Muscle of leg (tissue), 16 donors: ENCODE measurements at places on chromosomes 4 and X. TPM values are rescaled to one million over a fixed set of nuclear protein-coding genes. Genes with fewer than 3 reads are reported as not detected.

DNA sequence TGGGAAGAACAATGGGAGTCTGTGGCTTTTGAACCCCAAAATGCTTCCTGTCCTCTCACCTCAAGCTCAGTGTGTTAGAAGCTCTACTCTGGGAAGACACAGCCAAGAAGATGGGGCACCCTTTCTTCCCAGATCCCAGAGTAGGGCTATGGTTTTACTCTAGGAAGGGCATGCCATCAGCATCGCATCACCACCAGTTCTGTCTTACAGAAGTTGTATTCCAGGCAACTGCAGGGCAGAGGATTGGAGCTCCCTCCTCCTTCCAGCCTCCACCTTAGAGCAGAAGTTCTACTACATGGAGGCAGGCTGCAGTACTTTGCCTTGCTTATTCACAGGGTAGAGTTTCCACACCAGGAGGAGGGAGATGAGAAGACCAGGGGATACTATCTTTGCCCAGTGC is 18.1 kb upstream of the ZFX start:
- no peak for DNase-seq

Gene GPR34
- 8.8 TPM for polyA plus RNA-seq

- no peak for DNase-seq
Observed at GRCh38 chr4:190019023-190019858, 7.8 kb downstream of the FRG2 start.

Gene APOO
- polyA plus RNA-seq, result 17.7 TPM

DNA sequence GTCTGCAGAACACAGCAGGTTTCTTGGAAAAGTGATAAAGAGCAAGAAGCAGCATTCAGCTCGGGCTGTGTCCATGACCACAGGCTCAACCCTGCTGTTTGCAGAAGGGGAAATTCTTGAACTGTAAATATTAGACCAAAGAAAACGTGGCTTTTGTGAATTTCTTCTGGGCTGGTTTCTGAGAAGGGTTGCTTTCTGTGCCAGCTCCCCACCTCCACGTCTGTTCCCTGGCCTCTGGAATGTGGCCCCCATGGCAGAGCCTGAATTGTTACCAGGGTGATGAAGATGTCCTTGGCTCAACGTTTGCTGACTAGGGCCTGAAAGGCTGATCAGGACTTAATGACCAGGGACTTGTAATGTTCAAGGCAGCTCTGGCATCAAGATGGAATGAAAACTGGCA is 116.0 kb downstream of the CPEB2 start:
- no peak for DNase-seq

Gene CTAG1B
- not detected for polyA plus RNA-seq

- DNase-seq, result no peak
Observed at GRCh38 chr4:158724637-158725036, 1.4 kb upstream of the PPID start.

DNA sequence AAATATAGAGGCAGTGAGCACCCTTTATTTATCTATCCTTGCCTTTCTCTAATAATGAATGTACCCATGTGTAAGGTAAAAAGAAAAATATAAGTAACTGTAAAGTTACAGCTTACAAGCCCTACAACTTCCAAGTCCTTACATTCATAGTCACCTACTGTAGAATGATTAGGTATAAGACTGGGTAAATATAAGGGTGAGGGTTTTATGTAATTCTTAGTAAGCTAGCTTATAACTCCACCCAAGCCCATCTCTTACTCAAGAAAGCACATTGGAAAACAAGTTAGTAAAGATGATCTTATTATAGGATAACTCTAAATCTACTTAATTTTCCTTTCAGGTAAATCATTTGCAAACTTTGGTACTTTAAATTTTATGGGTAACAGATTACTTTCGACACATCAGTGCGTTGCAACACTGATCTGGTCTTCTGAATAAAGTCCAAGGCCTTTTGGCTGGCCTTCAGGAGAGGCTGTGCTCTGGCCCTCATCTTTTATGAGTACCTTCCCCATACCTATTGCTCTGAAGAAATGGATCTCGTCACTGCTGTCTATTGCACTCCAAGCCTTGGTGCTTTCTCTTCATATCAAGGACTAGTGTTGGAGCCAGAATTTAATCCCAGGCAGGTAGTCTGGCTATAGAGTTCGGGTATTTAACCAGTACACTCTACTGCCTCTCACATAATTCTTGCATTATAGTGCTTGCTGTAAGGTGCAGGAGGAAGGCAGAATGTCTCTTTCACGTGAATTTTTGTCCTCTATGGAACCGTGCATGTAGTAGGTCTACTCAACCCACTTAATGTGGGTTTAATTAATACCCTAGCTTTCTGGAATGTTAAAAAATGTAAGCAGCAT is 443.6 kb upstream of the AR start:
- no peak for DNase-seq

GRCh38 chr4:93788712-93789111 is 39.8 kb upstream of the ATOH1 start:
- peak; percentile 14 for DNase-seq

DNA sequence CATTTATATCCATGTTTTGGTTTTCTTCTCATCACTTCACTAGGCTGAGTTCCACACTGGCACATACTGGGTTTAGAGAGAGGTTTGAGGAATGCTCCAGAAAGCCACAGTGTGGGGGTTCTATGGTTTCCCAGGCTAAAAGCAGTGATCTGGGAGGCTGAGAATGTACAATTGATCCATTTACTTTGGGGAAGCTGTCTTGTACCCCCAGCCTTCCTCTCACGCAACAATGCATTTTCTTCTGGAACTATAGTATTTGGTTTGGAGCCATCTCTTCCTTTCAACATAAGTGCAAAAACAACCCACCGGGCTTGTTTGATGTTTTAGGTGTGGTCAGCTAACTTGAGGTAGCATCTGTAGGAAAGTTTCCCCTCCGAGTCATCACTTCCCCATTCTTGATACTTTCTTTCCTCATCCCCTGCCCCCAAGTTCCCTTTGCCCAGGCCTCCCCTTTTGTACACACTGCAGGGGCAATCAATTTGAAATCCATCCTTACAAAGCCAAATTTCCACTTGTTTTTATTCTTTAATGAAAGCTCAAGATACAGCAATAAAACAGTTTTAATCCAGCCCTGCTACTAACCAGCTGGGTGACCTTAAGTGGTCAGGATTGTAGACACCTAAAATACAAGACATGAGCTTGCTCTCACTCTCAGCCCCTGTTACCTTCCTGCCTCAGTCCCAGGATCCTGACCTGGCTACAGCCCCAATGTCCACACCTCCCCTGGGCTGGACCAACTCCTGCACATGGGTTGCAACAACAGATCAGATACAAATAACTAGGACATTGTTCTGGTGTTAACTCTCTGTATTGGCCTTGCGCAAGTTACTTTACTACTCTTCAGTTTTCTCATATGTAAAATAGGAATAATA is 109.2 kb downstream of the FHDC1 start:
- DNase-seq, result no peak

Gene SLC9B1
- polyA plus RNA-seq, result 1.4 TPM

DNA sequence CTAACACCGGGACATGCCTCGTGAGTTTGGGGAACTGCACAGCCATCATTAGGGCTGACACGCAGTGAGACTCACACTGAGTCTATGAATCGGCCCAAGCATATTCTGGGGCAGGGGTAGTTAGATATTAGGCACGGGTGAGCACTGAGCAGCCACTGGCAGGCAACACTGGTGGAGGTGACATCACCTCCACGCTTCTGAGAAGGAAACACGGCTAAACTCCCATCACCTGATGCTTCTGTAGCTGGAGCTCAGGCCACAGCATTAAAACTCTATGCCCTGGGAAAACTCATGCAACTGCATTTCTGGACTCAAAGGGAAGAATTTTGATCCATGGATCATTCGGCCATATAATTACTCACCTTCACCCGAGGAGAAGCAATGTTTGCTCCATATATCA is 100.8 kb upstream of the OTUD4 start:
- DNase-seq, result no peak

Gene AREG
- polyA plus RNA-seq, result not detected

DNA sequence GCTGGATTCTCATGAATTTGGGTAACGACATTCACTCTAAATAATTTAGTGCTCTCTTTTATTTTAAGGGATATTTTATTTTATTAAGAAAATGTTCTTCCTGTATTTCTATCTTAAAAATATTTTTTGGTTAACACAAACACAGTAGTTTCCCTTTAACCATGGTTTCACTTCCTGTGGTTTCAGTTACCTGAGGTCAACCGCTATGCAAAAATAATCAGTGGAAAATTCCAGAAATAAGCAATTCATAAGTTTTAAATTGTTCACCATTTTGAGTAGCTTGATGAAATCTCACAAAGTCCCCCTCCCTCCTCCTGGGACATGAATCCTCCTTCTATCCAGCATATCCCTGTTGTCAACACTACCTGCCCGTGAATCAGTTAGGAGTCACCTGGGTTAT is 71.4 kb downstream of the GBA3 start:
- no peak for DNase-seq

Gene PARM1
- polyA plus RNA-seq, result 73.7 TPM

DNA sequence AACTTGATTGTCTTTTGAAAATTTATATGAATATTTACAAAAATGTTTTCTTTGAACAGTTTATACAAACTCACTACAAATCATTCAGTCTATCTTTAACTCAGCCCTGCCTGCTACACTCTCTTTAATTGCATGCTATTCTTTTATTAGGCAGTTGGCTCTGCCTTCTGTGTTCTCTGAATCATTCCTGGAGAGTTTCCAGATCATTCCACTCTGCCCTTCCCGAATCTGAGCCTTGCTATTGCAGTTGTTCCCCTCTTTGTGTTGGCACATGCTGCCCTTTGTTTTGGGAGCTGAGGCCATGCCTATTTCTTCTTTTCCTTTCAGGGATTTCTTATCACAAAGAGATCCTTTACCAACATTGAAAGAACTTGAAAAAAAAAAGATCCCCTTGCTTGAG is 8.7 kb upstream of the TECRL start:
- peak; percentile 80 for DNase-seq

Gene CENPVL2
- not detected for polyA plus RNA-seq

Gene ITIH6
- 1.3 TPM for polyA plus RNA-seq

DNA sequence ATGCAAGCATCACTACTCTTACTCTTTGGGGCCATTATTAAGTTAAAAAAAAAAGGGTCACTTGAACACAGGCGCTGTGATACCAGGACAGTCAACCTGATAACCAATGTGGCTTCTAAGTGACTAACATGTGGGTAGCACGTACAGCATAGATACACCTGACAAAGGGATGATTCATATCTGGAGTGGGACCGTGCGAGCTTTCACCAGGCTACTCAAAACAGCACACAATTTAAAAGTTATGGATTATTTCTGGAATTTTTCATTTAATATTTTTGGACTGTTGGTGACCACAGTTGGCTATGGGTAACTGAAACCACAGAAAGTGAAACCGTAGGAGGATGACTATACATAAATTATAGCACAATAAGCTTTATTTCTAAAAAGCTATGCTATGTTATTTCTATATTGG is 113.8 kb upstream of the STIM2 start:
- DNase-seq, result no peak

Gene MAGEC3
- 0.54 TPM for polyA plus RNA-seq

- peak; percentile 32 for DNase-seq
Observed at GRCh38 chr4:176387571-176387970, 67.8 kb downstream of the SPCS3 start.
